ENCODE measurements at places on chromosomes 4 and X. TPM values are rescaled to one million over a fixed set of nuclear protein-coding genes. Genes with fewer than 3 reads are reported as not detected.

- no peaks in the 10 kb centered on the region for H3K27me3 ChIP-seq
- no peak overlapping the region for H3K4me3 ChIP-seq
- H3K36me3 ChIP-seq: no peaks in the 10 kb centered on the region
- H3K27ac ChIP-seq: no peak overlapping the region
These were observed 737.2 kb upstream of the SLIT2 start for GRCh38 chr4:19514276-19515070.

- no peaks in the 10 kb centered on the region for H3K27me3 ChIP-seq
- H3K27ac ChIP-seq: no peak overlapping the region
- H3K36me3 ChIP-seq: no peaks in the 10 kb centered on the region
- peaks cover 6% of the 10 kb centered on the region for H3K4me1 ChIP-seq
These were observed 107.0 kb downstream of the DDIT4L start for GRCh38 chr4:100083289-100083688.

Gene HEPH
- total RNA-seq: 64.7 TPM

DNA sequence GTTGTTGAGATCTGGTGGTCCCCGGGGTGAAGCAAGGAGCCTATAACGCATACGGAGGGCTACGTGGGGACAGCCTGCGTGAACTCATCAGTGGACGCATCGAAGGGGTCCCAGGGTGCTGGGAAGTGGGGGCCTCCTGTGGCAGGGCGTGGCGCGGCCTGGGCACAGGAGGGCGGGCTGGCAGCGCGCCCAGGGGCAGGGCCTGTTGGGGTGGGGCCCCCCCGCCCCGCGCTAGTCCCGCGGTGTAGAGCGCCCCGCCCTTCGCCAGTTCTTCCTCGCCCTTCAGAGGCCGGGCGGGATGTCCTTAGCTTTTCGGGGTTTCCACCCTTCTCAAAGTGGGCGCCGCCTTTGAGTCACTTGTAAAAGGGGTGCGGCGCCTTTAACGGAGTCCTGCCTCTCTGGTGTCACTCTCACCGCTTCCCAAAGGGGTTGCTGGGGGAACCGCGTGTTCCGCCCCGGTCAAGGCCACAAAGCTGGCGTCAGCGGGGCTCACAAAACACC is 632 bp downstream of the PLP2 start:
- no peaks in the 10 kb centered on the region for H3K4me1 ChIP-seq
- H3K27ac ChIP-seq: no peak overlapping the region
- peak; percentile 57 for DNase-seq
- peak overlapping the region; percentile 59 for H3K4me3 ChIP-seq

DNA sequence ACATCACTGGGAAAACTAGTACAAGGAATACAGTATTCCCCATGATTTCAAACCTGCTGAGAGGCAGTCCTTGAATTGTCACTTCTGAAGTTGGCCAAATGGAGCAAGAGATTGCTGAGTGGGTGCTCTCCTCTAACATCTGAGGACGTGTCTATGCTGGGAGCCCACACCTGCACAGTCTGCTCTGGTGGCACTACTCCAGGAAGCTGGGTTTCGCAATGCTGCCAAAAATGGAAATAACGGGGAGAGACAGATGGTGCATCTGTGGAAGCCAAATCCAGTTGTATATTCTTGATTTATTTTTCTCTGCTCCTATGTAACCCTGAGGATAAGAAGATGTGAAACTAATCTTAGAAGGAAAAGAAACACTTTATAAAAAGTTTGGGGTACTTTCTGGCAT is 240.1 kb upstream of the CTSO start:
- H3K4me1 ChIP-seq: no peaks in the 10 kb centered on the region
- no peak overlapping the region for H3K27ac ChIP-seq
- H3K36me3 ChIP-seq: no peaks in the 10 kb centered on the region
- H3K4me3 ChIP-seq: no peak overlapping the region

Gene HSD17B13
- not detected for total RNA-seq

GRCh38 chrX:45208121-45208856 is 7.6 kb upstream of the DIPK2B start:
- peak; percentile 1 for DNase-seq
- no peak overlapping the region for H3K27ac ChIP-seq
- H3K36me3 ChIP-seq: no peaks in the 10 kb centered on the region
- H3K4me1 ChIP-seq: no peaks in the 10 kb centered on the region
- H3K4me3 ChIP-seq: no peak overlapping the region

DNA sequence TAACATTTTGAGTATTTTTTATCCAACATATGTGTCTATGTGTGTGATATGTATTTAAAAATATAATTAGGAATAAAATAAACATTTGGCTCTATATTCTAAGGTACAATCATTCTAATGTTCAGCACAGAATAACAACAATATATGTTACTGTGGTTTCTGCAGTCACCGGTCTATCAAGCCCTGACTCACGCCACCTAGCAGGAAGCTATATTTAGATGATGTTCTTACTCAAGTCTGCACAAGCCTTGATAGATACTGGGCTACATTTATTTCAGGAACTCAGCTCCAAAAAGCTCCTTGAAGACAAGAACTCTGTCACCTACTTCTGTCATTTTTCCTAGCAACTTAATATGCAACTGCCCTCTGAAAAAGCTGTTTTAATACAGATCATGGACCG is 152.0 kb upstream of the FTHL17 start:
- no peak for DNase-seq
- no peaks in the 10 kb centered on the region for H3K4me1 ChIP-seq
- H3K4me3 ChIP-seq: no peak overlapping the region
- no peaks in the 10 kb centered on the region for H3K27me3 ChIP-seq
- H3K36me3 ChIP-seq: no peaks in the 10 kb centered on the region

GRCh38 chr4:137226221-137226620 is 306.1 kb downstream of the PCDH18 start:
- no peaks in the 10 kb centered on the region for H3K27me3 ChIP-seq
- no peak overlapping the region for H3K27ac ChIP-seq
- H3K4me1 ChIP-seq: no peaks in the 10 kb centered on the region
- no peak overlapping the region for H3K4me3 ChIP-seq

Gene COX7B
- total RNA-seq: 411 TPM

Gene RELL1
- total RNA-seq: 28.5 TPM
